ENCODE measurements at places on chromosomes 7 and 10.

DNA sequence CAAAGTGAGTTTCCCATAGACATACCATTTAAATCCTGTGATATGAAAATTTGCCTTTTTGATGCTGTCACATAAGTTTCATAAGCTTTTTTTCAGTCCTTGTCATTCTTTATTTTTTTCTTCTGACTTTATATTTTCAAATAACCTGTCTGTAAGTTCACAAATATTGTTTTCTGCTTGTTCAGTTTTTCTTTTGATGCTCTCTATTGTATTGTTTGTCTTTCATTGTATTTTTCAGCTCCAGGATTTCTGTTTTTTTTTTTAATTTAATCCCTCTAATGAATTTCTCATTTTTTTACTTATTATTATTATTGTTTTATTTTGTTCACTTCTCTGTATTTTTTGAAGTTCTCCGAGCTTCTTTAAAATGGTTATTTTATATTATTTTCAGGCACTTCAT is 623.4 kb downstream of the CNTNAP2 start:
- no peak for DNase-seq

- no peak for DNase-seq
Observed at GRCh38 chr10:117218654-117219053, 21.4 kb downstream of the KCNK18 start.

- no peak for DNase-seq
Observed at GRCh38 chr7:116502201-116503096, 2.9 kb downstream of the CAV2 start.

GRCh38 chr7:114688443-114689055 is 233.3 kb upstream of the MDFIC start:
- DNase-seq = no peak

DNA sequence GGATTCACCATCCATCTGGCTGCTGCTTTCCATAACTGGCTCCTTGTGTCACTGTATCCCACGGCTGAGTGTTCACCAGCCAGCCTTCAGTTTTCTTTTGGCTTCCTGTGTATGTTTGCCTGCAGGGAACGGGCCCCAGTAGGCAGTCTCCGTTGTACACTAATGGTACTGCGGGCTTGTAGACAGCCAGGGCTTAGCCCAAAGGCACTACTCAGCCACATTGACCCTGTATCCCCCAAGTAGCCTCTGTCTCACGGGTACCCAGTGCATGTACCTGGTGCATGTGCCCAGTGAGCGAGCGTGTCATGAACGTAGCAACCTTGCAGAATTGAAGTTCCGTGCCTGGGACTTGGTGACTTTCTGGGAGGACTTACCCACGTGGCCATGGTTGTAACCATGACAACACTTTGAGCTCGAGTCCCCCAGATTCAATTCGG is 6.1 kb downstream of the PFKFB3 start:
- no peak for DNase-seq

DNA sequence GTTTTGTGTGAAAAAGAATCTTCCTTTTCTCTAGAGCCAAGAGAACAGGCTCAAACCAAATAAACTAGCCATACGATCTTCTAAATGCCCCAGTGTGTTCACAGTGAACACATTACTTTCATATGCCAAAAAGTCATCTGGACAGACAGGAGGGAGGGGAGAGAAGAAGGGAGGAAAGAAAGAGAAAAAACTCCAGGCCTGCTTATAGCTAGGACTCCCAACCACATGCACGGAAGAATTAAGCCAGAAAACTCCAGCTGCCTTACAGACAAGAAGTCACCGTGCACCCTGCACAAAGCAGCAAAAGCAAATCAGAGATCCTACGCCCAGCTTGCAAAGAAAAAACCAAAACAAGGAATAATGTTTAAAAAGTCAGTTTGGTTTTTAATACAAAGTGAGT is 34.3 kb downstream of the SNX8 start:
- DNase-seq = peak; percentile 24

DNA sequence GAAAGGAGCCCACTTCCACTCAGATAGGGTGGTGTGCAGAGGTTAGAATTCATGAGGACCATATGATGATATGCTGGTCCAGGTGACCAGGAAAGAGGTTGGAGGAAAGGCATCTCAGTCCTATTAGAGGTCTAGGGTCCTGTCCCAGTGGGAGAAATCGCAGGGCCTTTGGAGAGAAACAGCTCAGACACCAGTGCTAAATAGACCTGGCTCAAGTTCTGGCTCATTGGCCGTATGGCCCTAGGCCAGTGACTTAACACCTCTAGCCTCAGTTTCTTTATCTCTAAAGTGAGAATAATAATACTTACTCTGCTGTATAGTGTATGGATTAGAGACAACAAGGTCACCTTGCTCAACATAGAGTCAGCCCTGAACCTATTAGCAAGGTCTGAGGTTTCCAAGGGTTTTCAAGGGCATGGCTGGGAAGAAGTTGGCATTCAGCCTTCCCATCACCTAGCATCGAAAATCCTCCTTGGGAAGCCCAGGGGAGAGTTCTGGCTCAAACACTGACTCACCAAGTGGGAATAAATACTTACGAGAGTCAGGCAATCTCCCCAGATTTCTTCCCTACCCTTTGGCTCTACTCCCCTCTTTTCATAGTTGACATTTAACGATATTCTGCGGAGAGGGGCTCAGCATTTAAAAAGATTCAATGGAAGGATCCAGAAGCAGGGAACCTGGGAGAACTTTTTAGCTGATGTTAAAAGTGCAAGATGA is 473.1 kb upstream of the PODXL start:
- no peak for DNase-seq

- DNase-seq = peak; percentile 22
Observed at GRCh38 chr10:32241946-32242345, 105.0 kb downstream of the EPC1 start.

DNA sequence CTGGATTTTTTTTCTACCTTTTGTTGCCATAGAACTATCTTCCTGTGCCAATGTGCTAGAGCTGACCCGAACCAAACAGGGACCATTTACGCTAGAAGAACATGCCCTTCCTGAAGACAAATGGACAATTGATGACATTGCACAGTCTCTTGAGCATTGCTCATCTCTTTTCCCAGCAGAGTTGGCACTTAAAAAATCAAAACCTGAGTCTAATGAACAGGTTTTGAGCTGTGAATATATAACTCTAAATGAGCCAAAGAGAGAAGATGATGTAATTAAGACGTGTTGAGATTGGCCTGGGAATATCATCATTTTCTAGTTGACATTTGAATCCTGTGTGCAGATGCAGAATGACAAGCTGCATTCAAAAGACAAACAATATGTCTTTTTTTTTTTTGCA is 37.1 kb downstream of the TRUB1 start:
- no peak for DNase-seq

DNA sequence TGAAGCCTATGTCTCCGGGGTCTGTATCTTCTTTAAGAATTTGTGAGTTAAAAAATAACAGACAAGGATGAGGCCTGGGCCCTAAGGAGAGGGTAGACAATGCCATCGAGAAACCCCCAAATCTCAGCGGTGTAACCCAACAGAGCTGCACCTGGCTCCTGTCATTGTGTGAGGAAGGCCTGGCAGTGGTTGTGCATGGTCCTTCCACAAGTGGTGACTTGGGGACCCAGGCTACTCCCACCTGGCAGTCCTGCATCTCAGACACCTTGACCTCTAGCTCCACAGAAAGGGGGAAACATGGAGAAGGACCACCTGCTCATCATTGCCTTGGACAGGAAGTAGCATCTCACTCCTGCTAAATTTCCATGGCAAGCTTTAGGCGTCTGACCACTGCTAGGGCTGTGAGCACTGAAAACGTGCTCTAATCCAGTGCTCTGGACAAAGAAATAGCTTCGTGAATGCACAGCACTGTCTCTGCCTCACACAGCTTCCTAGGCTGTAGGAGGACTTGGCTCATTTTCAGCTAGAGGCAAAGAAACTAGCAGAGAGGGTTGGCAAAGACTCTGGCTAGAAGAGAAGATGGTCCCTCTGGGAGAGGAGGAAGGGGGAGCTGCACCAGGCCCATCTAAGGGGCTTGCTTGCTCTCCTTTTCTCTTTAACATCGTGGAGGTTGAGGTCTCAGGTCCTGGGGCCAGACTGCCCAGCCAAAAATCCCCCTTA is 273.9 kb upstream of the ZMIZ1 start:
- no peak for DNase-seq

DNA sequence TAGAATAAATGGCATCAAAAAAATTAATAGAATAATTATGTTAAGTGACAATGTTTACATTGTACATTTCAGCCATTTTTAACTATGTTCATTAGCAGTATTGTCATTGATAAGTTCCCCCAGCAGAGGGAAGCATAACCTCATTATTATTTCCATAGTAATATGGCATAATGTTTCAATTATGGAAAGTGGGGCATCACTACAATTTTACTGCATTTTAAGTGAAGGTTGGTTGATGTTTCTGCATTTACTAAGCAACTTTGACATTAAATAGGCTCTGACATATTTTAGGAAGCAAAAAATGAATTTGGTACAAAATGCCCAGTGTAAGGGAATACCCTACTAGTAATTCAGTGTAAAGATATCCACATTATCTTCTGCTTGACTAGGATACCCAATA is 218.3 kb downstream of the SEMA3A start:
- DNase-seq = peak; percentile 20

DNA sequence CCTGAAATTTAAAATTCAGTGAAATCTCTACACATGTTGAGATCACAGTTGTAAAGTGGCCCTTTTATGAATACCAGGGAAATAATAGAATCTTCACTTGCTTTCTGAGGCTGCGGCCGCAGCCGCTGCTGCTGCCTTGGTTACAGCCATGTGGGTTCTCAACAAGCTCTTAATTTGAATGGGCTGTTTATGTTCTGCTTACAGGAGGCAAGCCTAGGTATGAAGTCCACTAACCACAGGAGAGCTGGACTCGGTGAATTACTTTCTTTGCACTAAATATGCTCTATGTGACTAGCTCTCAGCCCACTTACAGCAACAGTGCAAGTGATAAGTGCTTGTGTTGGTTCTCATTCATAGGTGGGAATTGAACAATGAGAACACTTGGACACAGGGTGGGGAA is 410.8 kb downstream of the SFMBT2 start:
- DNase-seq = no peak

DNA sequence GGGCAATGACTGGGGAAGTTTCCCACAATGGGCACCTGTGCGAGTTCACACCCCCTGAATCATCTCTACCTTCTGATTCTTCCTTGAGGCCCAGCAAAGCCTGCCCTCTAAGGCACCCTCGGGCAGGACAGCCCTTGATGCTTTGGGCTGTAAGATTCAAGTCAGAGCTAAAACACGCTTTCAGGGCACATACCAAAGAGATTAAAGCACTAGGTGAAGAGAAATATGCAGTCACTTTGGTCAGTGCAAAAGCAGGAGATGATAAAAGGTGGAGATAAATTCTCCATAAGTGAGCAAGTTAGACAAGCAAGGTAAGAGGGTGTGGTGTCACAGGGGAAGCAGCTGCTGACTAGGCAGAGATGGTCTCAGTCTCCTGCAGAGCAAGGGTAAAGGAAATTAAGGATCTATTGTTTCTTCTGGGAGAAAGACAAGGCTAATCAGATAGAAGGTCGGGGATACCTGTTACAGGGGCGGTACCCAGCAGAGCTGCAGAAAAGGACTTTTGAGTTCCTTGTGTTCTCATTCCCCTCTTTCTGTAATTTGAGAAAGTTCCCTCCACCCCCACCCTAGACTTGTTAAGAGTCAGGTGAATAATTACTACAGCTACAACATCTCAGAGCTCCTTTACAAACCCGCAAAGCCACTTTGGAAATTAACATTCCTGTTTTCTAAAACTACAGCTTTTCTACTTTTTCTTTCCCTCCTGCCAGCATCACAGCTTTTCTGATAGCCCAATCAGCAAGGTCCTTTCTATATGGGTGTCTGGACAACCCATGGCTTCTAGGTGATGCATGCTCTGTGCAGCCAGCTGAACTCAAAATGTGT is 26.4 kb downstream of the PDLIM1 start:
- DNase-seq = no peak

GRCh38 chr7:18444826-18445225 is 50.7 kb upstream of the HDAC9 start:
- no peak for DNase-seq

DNA sequence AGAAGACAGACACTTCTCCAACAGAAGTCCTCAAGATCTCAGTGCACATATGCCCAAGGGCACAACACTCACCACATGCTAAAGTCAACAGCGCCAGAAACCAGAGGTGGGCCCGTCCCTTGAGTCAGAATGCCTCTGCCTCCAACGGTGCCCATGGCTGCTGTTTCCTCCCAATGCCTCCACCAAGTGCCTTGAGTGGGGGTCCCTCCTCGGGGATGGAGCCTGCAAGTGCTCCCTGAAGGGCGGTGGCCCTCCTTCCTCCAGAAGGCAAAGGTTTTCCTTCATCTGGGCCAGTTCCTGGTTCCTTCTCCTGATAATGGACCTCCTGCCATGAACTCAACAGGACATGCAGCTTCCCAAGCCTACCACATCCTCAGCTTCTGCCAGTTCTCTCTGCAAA is 58.5 kb downstream of the TNS3 start:
- no peak for DNase-seq

GRCh38 chr7:4806983-4807597 is 31.7 kb downstream of the AP5Z1 start:
- DNase-seq = no peak

DNA sequence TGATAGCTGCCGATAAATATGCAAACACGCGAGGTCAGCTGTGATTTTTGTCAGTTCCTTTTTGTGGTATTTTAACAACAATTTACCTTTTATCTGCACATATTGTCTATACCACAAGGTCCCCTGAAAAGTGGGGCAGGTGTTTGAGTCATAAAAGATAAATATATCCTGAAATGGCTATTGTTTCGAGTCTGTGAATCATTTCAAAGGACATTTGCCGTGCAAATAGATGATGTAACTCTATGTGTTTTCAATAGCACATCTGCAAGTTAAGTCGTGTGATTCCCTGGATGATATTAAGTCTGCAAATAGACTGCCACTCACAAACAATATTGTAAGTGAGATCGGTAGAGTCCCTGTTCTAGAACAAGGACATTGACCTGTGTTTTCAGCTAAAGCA is 193.0 kb upstream of the PITRM1 start:
- no peak for DNase-seq
